GM03348 (cell line): ENCODE measurements at places on chromosomes 2 and 18.

DNA sequence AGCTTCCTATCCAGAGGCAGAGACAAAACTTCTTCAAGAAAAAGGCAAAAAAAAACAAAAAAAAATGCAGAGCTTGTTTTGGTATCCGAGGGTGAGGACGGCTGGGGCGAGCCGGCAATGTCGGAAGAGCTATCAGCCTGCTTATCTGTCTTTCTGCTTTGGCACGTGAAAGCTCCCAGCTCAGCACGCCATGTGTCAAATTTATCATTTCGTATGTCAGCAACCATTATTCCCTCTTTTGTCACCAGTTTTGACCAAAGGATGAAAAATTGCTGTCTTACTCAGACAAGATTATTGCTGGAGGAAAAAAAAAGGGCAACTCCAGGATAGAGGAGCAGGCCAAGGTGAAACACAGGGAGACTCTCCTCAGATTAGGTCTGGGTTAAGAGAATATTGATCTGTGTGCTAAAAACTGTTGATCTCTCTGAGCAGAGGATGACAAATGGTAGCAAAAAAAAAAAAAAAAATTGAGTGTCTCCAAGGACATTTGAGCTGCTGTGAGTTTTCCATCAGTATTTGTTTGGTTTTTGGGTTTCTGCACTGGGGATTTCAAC lies 532.0 kb upstream of the POU3F3 start:
- no peak for DNase-seq

GRCh38 chr2:100270381-100271146 lies 51.7 kb downstream of the LONRF2 start:
- DNase-seq: no peak

- DNase-seq: no peak
Observed at GRCh38 chr2:103402944-103403343, 641.1 kb downstream of the TMEM182 start.

- DNase-seq: no peak
Observed at GRCh38 chr2:201931475-201931874, 102.2 kb upstream of the FZD7 start.

- DNase-seq: peak; percentile 71
Observed at GRCh38 chr18:13800505-13801259, 23.3 kb upstream of the MC5R start.

GRCh38 chr2:67694445-67694844 lies 297.3 kb downstream of the ETAA1 start:
- no peak for DNase-seq

GRCh38 chr2:138395565-138396306 lies 105.8 kb upstream of the SPOPL start:
- DNase-seq: peak; percentile 9

DNA sequence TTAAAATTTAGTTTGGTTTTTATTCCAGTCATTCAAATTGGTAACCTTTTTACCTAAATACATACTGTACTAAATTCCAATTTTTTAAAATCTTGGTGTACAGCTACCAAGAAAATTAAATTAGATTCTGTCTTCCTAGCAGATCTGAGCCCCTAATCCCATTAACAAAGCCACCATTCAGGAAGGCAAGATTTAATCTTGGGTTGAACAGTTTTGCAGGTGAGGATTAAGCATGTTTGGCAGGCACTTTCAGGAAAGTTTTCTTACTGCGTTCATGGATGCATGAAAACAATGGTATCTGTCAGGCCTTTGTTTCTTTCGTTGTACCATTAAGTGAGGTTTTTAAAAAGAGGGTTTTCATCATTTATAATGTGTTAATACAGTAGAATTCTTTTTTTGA lies 32.8 kb downstream of the ITPRID2 start:
- no peak for DNase-seq

GRCh38 chr2:9057939-9058761 lies 54.7 kb upstream of the MBOAT2 start:
- no peak for DNase-seq

- no peak for DNase-seq
Observed at GRCh38 chr2:41123341-41123740, 671.5 kb upstream of the SLC8A1 start.

DNA sequence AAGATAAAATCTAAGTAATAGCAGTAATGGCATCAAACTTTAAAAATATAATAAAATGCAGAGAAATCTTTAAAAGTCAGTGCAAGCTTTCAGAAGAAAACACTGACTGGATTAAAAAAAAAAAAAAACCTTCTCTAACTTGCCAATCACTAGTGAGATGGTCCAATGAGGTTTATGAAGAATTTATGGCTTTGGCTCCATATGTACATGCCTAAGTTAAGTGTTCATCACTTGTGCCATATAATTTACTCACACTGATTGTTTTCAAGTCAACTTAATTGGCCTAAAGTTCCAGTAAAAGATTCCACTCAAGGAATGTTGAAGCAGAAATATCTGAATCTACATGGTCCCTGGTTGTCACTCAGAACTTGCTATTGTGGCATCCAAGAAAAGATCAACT lies 40.7 kb upstream of the RAB27B start:
- peak; percentile 49 for DNase-seq

DNA sequence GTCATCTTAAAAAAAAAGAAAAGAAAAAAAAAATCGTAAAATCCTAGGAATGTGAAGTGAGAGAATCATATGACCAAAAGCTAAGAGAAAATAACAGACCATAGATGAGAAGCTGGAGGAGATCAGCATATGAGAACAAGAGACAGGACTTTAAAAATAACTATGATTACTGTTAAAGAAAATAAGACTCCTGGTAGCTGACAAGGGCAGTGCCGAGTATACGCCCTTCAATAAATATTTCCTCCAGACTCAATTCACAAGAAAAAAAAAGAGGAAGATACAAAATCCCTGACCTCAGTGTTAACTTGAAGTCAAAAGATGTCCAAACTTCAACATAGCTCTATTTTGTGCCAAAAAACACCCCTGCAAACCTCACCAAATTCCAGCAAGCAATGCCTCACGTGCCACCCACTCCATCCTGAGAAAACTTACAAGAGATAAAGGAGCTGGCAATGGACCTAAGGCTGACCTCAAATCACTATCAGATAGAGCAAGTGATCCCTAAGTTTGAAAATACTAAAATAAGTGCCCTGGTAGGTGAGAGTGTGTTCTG lies 817.2 kb downstream of the SOCS6 start:
- no peak for DNase-seq

GRCh38 chr2:28683100-28683706 lies 68.4 kb upstream of the PPP1CB start:
- peak; percentile 44 for DNase-seq

- DNase-seq: no peak
Observed at GRCh38 chr2:64120928-64121327, 23.3 kb downstream of the PELI1 start.

DNA sequence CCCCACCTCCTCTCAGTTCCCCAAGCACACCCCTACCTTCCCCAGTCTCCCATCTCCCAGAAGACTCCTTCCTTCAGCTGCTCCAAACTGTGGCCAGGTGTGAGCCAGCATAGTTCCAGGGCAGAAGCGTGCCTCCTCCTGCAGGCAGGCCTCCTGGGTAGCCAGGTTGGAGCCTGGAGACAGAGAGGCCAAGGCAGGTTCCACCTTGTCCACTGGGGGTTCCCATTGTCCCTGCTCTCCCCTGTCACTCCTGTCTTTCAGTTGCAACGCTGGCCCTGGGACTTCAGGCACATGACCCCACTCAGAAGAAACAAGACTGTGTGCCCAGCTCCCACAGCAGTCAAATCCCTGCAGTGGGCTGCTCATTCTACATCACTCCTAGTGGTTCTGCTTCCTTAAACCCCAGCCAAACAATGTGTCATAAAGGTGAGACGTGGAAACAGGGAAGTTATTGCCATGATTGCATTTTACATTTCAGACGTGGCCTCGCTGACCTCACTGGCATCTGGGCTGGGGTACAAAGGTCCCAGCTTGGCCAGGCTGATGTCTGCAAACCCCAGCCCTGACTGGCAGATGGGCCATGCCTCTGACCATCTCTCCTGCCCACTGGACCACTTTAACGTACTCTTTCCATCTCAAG lies 96.5 kb upstream of the BOD1L2 start:
- no peak for DNase-seq

GRCh38 chr2:68698567-68699377 lies 35.8 kb upstream of the ARHGAP25 start:
- no peak for DNase-seq

- DNase-seq: no peak
Observed at GRCh38 chr2:199216253-199216652, 241.5 kb downstream of the SATB2 start.

DNA sequence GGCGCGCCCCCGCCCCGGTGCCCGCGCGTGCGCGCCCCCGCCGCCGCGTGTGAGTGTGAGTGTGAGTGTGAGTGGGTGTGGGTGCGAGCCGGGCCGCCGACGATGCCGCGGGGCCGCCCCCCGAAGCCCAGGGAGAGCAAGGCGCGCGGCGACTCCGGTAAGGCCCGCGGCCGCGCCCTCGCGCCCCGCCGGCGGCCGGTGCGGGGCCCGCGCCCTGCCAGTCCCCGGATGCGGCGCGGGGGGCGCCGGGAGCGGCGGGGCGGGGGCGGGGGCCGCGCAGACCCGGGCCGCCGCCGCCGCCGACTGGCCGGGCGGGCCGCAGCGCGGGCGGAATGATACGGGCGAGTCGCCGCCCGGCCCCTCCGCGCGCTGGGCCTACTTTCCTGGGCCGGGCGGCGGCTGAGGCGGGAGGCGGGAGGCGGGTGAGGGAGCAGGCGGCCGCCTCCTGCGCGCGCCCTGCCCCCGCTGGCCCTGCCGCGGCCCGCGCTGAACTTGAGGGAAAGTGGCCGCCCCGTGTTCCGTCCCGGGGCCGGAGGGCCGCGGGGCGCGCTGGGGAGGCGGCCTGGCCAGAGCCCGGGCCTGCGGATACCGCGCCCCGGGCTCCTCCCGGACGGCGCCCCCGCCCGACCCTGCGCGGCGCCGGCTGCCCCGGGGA lies at the start of gene ZNF236:
TSS of gene ZNF236 (plus strand) at position 52 of the 655 bp plus-strand sequence. CDS start at position 103, 51 bp downstream.
- DNase-seq: peak; percentile 95

DNA sequence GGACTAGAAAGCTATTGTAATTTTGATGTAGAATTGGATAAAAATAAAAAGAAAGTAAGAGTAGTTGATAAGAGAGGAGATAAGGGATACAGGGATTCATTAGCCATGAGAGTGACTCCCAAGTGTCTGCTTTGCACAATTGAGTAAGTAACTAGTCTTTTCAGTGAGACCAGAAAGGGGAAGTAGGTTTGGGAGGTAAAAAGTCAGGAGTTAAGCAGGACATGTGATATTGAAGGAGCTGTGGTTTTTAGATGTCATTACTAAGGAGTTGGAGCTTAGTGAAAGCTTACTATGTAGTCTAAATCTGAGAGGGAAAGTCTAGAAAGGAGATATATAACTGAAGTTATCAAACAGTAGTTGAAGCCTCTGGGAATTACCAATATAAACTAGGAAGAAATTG lies 93.4 kb downstream of the SLC5A7 start:
- no peak for DNase-seq

- DNase-seq: no peak
Observed at GRCh38 chr2:100522430-100522829, 40.4 kb upstream of the PDCL3 start.

GRCh38 chr2:168456521-168457189 lies 583 bp downstream of the CERS6 start:
- peak; percentile 62 for DNase-seq

DNA sequence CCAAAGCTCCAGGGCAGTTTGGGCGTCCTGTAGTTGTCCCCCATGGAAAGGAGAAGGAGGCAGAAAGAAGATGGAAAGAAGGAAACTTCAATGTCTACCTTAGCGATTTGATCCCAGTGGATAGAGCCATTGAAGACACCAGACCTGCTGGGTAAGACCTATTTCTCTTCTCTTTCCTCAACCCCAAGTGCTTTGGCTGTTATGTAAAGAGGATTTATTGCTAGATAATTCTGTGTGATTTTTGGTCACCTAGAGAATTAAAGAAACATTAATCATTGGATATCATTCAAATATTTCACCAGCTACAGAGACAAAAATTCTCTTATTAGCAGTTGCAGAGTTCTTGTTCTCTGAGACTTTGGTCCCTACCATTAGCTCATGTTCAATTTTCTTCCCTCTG lies 1.9 kb downstream of the GALNT5 start:
- no peak for DNase-seq

DNA sequence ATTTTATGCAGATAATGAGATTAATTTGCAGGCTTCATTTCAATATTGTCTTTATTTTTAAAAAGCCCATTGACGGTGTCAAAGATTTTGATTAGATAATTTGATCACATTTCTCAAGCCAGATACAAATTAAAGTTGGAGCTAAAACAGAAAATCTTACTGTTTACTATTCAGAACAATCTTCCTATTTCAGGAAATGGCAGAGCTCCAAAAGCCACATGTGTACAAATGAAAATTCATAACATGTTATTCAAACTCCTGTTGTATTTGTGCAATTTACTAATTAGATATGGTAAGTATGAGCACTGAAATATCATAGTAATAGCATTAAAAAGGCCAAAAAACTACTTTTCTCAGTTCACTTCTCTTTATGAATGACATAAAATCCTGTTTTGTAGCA lies 682.9 kb downstream of the KCNJ3 start:
- DNase-seq: no peak

GRCh38 chr2:190701586-190701985 lies 52.7 kb downstream of the NAB1 start:
- no peak for DNase-seq

DNA sequence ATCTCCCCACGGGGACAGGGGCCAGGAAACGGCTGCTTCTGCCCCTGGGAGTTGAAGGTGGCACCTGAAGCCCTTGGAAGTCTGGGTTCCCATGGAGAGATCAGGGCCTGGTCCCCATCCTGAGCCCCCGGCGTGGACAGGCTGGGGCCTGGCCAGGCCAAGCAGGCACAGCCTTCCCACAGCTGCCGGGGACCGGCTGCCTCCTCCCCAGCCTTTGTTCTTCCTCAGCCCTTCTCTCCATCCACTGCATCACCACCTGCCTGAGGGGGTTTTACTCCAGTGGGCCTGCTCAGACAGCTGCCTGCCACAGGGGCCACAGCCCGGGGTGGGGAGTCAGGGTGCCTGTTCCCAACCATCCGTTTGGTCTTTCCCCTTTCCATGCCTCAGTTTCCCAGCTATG lies 187.7 kb downstream of the INHBB start:
- no peak for DNase-seq

DNA sequence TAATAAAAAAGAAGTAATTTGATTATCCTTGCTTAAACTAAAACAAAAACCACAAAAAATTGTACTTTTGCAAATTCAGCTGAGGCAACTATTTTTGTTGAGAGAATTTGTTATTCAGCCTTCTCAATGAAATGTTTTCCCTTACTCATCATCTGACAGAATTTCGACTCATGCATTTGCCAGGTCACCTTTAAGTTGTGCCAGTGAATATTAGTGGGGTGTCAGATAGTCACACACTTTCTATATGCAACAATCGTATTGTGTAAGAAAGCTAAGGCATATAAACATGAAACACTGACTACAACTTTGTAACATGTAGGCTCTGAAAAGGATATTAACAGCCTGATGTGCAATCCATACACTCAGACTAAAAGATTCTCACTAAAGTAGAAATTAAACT lies 1653.1 kb upstream of the SLC39A10 start:
- no peak for DNase-seq

DNA sequence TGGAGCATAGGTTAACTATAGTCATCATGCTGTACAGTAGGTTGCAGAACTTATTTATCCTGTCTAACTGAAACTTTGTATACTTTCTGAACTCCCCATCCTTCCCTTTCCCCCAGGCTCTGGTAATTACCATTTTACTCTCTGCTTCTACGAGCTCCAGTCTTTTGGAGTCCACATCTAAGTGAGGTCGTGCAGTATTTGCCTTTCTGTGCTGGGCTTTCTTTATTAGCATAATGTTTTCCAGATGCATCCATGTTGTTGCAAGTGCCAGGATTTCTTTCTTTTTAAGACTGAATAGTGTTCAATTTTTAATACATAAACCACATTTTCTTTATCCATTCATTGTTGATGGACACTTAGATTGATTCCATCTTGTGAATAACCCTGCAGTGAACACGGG lies 464.1 kb downstream of the TGIF1 start:
- DNase-seq: no peak
